ENCODE measurements at places on chromosomes 3 and 15.

GRCh38 chr3:55165278-55165677 lies 237.4 kb upstream of the LRTM1 start:
- no peak for DNase-seq

GRCh38 chr15:33737687-33738601 lies 230.4 kb upstream of the CHRM5 start:
- peak; percentile 49 for DNase-seq

DNA sequence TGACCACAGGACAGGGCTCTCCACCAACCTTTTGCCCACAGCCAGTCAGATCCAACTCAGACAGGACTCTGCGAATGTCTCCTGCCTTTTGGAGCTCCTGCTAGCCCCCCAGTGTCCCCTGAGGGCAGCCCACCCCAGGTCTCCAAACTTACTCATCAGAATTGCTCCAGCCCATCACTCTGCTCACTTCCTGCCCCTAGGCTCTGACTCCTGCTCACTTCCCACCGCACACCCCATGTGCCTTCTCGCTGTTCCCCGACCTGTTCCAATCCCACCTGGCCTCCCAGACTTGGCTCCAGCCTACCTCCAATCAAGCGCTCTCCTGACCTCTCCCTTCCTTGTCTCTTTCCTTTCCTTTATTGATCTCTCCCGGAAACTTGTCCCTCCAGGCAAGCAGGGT lies 5.9 kb upstream of the STRA6 start:
- no peak for DNase-seq

DNA sequence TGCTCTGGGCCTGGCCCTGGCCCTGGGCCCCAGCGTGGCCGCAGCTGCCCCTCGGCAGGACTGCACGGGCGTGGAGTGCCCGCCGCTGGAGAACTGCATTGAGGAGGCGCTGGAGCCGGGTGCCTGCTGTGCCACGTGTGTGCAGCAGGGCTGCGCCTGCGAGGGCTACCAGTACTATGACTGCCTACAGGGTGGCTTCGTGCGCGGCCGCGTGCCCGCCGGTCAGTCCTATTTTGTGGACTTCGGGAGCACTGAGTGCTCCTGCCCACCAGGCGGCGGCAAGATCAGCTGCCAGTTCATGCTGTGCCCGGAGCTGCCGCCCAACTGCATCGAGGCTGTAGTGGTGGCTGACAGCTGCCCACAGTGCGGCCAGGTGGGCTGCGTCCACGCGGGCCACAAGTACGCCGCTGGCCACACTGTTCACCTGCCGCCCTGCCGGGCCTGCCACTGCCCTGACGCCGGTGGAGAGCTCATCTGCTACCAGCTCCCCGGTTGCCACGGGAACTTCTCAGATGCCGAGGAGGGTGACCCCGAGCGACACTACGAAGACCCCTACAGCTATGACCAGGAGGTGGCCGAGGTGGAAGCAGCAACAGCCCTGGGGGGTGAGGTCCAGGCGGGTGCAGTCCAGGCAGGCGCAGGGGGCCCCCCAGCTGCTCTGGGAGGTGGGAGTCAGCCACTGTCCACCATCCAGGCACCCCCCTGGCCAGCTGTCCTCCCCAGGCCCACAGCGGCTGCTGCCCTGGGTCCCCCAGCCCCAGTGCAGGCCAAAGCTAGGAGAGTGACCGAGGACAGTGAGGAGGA lies 21.7 kb downstream of the FBLN2 start:
- no peak for DNase-seq

GRCh38 chr3:185823078-185824044 lies 1.5 kb downstream of the IGF2BP2 start:
- no peak for DNase-seq

- no peak for DNase-seq
These were observed 23.8 kb downstream of the SEC62 start for GRCh38 chr3:169990431-169990830.

DNA sequence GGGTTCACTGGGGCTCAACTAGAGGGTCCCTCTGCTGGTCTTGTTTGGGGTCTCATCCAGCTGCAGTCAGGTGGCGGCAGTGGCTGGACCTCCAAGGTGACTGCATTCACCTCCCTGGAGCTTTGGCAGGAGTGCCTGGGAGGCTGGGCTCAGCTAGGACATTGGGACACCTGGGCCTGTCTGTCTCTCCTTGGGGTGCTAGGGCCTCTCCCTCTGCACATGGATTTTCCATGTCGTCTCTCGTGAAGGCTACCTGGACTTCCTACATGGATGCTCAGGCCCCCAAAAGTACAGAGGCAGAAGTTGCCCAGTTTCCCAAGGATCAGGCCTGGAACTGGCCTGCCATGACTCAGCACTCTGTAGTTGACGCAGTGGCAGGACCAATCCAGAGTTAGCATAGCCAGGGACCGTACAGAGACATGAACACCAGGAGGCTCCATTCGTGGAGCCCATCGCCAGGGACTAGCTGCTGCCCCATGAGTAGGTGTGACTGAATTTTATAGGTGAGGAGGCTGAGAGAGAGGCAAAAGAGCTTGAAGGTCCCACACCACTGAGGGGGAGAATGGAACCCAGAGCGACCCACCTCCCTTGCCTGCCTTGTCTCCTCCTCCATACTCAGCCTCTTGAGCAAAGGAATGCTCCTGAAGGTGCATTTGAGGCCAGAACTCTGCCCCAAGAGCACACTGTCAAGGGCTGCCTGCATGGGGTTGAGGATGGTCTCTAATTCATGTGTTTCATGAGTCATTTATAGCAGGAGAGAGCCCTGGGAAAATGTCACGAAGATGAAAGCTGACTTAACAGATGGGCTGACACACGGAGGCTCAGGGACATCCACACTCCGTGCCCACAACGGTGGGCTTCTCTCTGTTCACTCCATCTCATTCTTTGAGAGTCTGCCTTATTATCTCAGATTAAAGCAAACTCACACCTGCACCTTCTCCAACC lies 13.0 kb upstream of the ALDH1A3 start:
- no peak for DNase-seq

- no peak for DNase-seq
These were observed 37.2 kb upstream of the CPB1 start for GRCh38 chr3:148790370-148790769.

- DNase-seq: no peak
These were observed 7.9 kb upstream of the DNAJC17 start for GRCh38 chr15:40815042-40815698.

DNA sequence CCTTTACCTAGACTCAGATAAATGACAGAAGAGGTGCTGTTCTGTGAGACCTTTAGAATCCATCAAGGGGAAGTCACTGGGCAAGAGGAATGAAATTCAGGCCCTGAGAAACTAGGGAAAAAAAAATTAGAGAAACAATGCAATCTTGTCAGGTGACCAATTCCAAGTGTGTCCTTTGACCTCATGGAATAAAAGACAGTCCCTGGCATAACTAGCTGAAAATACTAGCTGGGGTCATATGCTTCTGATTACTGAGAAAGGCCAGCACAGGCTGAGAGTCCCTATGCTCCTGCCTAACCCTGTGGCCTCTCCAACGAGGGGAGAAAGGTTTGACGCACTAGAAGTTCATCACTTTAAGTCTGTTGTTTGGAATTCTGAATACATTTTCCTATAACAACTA lies 167.3 kb downstream of the XXYLT1 start:
- no peak for DNase-seq

- DNase-seq: no peak
These were observed 11.2 kb upstream of the ATP13A3 start for GRCh38 chr3:194497799-194498575.

GRCh38 chr3:161230621-161231171 lies 9.6 kb downstream of the NMD3 start:
- no peak for DNase-seq

DNA sequence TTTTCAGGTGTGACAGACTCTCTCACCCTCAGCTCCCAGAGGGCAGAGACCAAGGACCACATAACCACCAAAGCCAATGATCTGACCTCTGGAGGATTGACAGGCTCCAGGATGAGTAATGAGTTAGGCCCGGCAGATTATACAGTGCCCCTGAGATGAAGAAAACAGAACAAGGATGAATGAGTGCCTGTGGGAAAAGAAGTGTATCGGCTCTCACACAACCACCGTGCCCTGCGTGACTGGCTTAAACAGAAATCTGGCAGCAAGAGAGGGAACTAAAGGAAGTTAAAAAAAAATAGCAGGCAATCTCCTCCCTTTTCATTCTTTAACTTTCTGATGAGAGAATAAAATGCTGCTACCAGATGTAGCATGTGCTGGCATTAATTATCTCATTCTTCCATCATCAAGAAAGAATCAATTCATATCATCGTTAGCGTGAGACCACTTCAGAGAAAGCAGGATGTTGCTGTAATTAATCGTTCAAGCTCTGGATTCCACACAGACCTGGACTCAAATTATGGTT lies 227.5 kb upstream of the COL8A1 start:
- no peak for DNase-seq

GRCh38 chr3:192887047-192887446 lies 30.6 kb downstream of the MB21D2 start:
- no peak for DNase-seq

GRCh38 chr3:59731943-59732342 lies 682.1 kb upstream of the CFAP20DC start:
- DNase-seq: no peak

DNA sequence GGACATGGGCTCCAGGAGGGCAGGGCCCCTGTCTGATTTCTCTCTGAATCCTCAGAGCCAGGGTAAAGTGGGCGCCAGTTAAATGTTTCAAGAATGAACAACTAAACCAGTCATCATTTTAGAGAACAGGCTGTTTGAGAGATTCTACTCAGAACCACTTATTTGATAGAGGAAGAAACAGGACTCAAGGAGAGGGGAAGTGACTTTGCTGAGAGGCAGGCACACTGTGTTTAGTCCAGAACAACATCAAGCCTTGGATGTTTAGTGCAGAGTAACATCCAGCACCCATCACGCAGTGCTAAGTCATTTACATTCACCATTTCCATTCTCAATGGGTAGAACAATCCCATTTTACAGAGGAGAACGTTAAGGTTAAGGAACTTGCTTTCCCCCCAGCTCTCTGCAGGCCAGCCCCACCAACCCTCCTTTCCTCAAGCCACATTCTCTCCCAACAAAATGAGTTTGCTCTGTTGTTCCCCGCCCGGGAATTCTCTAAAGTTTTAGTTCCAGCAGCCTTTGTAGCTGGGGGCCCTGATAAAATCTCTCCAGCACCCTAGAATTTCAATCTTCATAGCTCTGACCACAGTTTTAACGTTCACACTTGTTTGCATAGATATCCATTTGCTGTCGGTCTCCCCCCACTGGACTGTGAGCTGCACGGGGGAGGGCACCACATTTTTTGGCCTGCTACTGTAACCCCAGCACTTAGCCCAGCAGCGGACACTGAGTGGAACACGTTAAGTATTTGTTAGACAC lies 962 bp downstream of the NMNAT3 start:
- no peak for DNase-seq

DNA sequence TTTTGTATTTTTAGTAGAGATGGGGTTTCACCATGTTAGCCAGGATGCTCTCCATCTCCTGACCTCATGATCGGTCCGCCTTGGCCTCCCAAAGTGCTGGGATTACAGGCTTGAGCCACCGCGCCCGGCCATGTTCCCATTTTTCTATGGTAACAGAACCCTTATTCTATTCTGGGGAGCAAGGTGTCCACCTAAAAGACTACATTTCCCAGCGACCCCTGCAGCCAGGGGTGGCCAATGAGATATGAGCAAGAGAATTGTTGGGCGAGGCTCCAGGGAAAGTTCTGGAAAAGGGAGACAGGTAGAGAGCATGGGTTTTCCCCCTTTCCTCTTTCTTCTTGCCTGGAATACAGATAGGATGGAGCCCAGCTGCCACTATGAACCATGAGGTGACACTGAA lies 96.9 kb downstream of the LINGO1 start:
- no peak for DNase-seq

GRCh38 chr3:123084192-123084591 lies 17.4 kb downstream of the PDIA5 start:
- no peak for DNase-seq

- DNase-seq: no peak
These were observed 37.8 kb downstream of the SSUH2 start for GRCh38 chr3:8606701-8607231.

All from NCI-H2081 (cell line).